ENCODE measurements at places on chromosomes 12 and 14.
A peak's percentile ranks its signal among the peaks of the same experiment; 100 is the strongest.

DNA sequence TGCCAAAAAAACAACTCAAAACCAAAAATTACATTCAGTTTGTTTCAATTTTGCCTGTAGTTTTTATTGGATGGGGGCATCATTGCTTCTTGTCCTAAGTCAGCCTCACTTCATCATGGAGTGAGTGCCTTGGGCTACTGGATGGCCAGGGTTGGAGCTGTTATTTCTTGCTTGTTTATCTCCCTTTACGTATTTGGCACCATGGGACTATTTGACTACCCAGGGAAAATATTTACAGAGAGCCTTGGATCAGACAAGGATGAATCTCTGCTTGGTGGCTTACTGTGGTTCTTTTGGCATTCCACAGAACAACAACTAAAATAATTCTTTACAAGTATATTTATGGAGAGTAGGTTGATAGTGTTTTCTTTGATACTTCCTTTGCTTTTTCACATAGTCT, 160.8 kb upstream of the SEL1L start:
- DNase-seq = no peak

DNA sequence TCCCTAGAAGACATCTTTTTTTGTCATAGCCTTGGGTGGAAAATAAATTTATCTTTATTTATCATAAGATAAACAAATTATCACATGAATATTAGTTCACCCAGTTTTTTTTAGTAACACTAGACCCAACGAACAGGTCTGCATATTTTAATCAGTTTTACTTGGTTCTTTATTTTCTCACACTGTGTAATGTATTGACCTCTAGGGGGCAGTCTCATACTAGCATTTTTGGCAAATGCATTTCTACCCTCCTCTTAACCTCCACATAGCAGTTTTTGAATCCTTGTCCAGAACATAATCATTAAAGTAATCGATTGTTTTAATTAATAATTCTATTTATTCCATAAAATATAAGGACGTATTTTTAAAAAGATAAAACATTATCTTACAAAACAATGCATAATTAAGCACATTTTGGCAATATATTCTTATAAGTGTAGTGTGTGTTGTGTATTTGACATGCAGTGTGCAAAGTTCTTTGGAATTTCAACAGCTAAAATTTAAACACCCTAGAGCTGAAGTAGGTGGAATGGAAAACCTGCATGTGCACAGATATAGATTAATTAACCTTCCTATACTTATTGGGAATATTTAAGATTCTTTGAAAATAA, 31.6 kb upstream of the PTPRQ start:
- DNase-seq = peak; percentile 2

- no peak for DNase-seq
These were observed 5.7 kb downstream of the PRKAB1 start for GRCh38 chr12:119673634-119674033.

GRCh38 chr12:13152281-13152680, 44.2 kb upstream of the EMP1 start:
- no peak for DNase-seq

DNA sequence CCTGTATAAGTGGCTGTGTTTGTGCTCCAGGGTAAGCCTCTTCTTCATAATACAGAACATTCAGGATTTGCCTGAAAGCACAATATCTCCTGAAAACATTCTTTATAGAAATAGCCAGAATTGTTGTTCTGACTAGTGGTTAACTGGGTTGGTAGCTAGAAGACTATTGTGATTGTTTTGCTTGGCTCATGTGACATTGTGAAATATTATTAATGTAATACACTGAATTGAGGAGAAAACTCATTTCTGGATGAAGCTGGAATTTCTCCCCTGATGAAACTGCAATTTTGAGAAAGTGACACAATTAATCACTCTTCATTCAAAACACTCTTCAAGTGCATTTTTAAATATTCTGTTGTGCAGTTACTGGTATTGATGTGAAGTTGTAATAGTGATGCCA, 172.3 kb upstream of the PTPRQ start:
- DNase-seq = no peak

DNA sequence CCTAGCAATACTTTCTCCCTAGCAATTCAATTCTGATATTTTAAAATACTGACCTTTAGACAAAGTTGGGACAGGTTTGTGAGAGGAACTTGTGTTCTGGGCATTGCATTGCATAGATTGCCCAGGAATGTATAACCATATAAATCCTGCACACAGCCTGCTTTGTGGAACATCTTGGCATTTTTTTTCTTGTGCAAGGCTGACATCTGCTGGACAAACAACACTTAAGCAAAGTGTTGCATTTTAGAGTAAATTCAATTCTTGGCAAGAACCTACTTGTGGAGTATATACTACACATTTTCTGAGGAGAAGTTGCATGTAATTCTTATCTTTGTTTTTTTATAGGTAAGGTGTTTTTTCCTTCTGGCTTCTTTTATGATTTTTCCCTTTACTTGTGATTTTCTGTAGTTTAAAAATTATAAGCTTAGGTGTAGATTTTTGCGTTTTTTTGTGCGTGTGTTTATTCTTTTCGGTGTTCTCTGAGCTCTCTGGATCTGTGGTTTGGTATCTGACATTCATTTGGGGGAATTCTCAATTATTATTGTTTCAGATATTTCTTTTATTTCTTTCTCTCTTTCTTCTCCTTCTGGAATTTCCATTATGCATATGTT, 26.4 kb downstream of the TESPA1 start:
- DNase-seq = peak; percentile 78

GRCh38 chr14:64110802-64111201, 183.4 kb downstream of the ESR2 start:
- DNase-seq = no peak

Data from CD4-positive, alpha-beta T cell treated with Interleukin-10 for 1 hour (primary cell).